ENCODE measurements at places on chromosomes 4 and X. TPM values are rescaled to one million over a fixed set of nuclear protein-coding genes. Genes with fewer than 3 reads are reported as not detected.
A peak's percentile ranks its signal among the peaks of the same experiment; 100 is the strongest.

GRCh38 chr4:182010876-182011275 lies 232.3 kb upstream of the TENM3 start:
- no peaks in the 10 kb centered on the region for H3K4me1 ChIP-seq
- H3K27me3 ChIP-seq = no peaks in the 10 kb centered on the region

DNA sequence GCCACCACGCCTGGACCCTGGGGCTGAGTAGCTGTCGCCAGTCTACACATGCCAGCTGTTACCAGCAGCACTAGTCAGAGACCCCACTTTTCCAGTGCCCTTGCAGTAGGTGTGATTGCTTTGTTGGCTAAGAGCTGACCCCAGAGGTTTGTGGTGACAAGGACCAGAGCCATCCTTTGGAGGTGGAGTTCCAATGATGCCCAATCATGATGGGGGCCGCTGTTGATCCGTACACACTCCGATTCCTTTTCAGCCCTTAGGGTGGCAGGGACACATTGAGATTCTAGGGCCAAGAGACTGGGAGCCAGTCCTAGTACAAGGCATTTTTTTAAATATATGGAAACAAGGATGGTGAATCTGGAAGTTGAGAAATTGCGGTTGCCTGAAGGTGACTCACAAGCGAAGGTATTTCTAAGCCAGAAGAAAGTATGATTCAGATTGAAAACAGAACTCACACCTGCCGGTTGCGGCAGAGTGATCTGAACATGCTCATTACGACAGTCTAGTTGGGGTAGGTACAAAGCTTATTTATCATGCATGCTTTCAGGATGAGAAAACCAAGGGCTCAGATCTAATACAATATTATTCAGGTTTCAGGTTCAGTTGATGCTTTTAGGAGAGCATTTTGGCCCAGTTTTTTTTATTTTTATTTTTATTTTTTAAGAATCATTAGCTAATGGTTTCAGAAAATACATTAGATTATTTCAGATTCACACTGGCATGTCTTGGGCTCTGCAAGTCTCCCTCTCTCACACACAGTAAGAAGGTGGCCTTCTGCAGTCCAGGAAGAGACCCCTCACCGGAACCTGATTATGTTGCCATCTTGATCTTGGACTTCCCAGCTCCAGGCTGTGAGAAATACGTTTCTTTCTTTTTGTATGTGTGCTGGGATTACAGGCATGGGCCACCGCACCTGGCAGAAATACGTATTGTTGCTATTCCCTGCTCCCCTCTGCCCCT lies 43.4 kb downstream of the SHROOM2 start:
- no peaks in the 10 kb centered on the region for H3K27me3 ChIP-seq
- no peak overlapping the region for H3K27ac ChIP-seq
- no peak overlapping the region for H3K4me3 ChIP-seq
- DNase-seq = no peak
- H3K4me1 ChIP-seq = peaks cover 6% of the 10 kb centered on the region

DNA sequence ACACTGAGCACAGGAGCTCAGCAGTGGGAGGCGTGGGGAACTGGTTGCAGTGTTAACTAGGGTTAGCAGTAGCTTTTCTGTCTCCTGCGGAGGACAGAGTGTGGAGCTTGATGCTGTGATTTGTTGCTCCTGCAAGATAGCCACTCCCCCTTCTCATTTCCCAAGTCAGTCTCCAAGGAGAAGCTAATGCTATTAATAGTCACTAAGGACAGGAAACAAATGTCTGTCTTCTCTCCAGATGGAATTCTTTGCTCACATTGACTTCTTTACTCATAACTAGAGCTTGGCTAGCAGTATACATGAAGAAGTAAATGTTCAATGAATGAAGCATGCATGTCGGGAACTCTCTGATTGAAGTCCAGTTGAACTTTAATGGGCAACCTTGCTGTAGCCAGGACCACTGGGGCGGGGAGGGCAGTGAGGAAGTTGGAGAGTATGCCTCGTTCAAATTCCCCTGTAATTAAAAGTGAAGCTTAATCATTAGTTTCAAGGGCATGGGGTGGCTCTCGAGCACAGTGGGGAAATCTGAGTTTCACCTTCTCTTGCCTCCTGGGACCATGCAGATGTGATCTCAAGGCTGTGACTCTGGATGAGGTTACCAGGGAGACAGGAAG lies 156.6 kb upstream of the SCML1 start:
- H3K36me3 ChIP-seq = no peaks in the 10 kb centered on the region
- H3K4me3 ChIP-seq = no peak overlapping the region
- H3K4me1 ChIP-seq = peaks cover 20% of the 10 kb centered on the region

DNA sequence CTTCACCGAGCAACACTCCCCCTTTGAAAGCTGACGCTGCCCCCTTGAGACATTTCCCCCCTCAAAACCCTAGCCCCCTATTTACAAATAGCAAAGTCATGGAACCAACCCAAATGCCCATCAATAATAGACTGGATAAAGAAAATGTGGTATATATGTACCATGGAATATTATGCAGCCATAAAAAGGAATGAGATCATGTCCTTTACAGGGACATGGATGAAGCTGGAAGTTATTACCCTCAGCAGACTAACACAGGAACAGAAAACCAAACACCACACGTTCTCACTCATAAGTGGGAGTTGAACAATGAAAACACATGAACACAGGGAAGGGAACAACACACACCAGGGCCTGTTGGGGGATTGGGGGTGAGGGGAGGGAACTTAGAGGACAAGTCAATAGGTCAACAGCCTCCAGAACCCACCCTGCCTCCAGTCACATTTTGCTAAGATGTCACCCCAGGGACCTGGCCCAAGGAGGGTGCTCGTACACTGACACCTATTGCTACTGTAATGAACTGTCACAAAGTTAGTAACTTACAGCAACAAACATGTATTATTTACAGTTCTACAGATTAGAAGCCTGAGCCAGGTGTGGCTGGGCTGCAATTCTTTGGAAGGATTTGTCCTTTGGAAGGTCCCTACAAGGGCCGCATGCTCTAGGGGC lies 20.6 kb downstream of the SCD5 start:
- H3K4me3 ChIP-seq = no peak overlapping the region
- no peaks in the 10 kb centered on the region for H3K36me3 ChIP-seq
- no peak for DNase-seq
- no peaks in the 10 kb centered on the region for H3K27me3 ChIP-seq
- no peaks in the 10 kb centered on the region for H3K4me1 ChIP-seq

- peaks cover 7% of the 10 kb centered on the region for H3K4me1 ChIP-seq
- no peaks in the 10 kb centered on the region for H3K36me3 ChIP-seq
- DNase-seq = no peak
- H3K4me3 ChIP-seq = no peak overlapping the region
- H3K27ac ChIP-seq = no peak overlapping the region
Measured at GRCh38 chrX:19807414-19807813, 80.0 kb downstream of the SH3KBP1 start.

DNA sequence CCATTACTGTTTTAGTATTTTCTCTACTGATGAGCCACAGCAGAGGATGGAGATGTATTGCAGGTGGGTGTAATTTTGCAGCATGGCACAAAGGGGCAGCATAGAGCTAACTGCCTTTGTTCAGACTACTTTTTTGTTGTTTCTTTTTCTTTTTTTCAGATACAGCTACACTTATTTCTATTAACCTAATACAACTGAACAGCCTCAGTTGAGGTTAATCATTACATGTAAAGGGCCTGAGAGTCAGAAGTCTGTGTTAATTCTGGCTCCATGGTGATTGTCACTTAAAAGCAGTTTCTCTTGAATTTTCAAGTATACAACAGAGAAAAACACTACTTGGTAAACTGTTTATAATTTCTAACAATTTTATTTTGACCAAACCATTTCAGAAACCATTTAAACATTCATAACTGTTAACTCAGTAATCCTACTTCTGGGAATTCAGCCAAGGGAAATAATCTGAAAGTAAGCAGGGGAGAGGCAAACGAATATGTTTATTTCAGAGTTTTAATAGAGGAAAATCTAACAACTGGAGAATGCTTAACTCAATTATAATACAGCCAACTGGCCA lies 13.9 kb upstream of the PPEF2 start:
- H3K27me3 ChIP-seq = no peaks in the 10 kb centered on the region
- no peaks in the 10 kb centered on the region for H3K36me3 ChIP-seq
- peak; percentile 76 for DNase-seq
- H3K27ac ChIP-seq = no peak overlapping the region

- H3K36me3 ChIP-seq = no peaks in the 10 kb centered on the region
- no peak for DNase-seq
- no peaks in the 10 kb centered on the region for H3K4me1 ChIP-seq
- H3K27ac ChIP-seq = no peak overlapping the region
Measured at GRCh38 chrX:12002876-12003275, 135.4 kb upstream of the FRMPD4 start.

DNA sequence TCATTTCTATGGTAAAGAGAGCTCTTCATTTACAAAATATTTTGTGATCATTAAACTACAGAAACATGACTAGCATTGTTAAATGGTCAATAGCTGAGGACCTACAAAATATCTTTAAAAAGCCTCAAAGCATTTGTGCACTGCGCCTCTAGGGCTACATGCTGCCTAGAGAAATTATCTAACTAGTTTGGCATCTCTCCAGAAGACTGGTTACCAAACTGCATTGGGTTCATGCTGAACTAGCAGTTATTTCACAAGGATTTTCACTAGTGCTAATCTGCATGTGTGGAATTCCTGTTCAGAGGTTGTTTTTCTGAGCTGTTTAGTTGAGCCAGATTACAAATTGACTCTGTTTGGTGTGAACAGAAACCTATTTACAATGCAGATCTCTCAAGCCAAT lies 58.5 kb upstream of the PITX2 start:
- no peak overlapping the region for H3K27ac ChIP-seq
- no peaks in the 10 kb centered on the region for H3K36me3 ChIP-seq
- no peak overlapping the region for H3K4me3 ChIP-seq
- H3K4me1 ChIP-seq = no peaks in the 10 kb centered on the region

DNA sequence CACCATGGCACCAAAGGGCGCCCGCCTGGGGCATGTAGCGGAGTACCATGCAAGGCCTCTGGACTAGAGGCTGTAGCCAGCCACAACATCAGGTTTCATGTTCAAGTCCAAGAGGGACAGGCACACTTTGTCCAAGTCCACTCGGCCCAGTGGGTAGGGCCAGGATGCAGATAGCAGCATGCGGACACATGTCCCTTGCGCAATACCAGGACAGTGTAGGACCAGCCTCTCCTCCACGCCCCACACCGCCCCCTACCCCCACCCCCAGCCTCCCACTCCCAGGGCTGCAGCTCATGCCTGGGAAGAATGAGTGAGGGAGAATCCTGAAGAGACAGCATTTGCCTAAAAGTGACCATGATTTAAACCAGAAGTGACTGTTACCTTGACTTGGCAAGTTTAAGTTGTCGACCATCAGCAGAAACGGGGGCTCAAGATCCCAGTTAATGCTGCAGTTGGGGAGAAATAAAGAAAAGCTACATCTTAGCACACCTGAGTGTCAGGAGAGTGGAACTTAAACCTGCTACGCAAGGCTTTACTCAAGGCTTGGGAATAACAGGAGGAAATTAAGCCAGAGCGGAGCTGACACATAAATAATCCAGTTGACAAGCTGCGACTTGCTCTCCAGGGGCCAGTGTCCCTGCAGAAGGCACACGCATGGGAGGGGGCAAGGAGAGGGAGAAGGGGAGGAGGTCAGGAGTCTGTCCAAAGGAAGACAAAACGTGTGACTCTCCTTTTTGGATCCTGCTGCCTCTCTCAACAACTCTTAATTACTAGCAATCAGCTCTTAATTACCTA lies 221.7 kb downstream of the BCOR start:
- H3K36me3 ChIP-seq = no peaks in the 10 kb centered on the region
- H3K4me3 ChIP-seq = no peak overlapping the region
- DNase-seq = no peak
- H3K27ac ChIP-seq = no peak overlapping the region

DNA sequence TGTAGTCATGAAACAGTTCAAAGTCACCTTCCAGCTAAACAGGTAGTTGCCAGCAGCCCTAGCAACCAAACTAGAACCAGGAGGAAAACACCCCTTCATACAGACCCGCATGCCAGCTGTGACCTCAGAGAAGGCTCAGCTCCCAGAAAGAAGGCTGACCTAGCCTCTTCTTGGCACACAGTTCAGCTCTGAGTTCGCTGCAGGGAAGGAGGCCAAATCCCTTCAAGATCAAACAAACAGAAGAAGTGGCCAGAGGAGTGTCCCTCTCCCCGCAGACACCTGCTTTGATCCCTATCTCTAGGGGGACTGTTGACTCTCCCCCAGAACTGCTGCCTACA lies 56.0 kb downstream of the HADH start:
- DNase-seq = peak; percentile 34
- H3K27me3 ChIP-seq = no peaks in the 10 kb centered on the region
- H3K36me3 ChIP-seq = no peaks in the 10 kb centered on the region
- no peak overlapping the region for H3K27ac ChIP-seq

DNA sequence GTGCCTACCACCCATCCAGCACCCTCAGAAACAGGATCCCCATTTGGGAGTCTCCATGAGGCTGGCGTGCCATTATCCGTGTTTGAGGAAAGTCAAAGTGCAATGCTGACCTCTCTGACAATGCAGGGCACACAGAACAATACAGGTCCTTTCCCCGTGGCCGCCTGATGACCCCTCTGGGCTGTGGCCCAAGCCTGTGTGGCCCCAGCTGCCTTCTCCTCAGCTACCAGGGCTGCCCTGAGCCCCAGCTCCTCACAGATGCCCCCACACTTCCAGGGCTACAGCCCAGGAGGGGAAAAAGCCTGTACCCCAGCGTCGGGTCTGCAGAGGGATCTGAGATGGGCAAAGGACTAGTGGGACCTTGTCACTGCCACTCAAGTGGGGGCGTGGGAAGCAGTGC lies 15.5 kb downstream of the ZFYVE28 start:
- H3K36me3 ChIP-seq = no peaks in the 10 kb centered on the region
- peaks cover 4% of the 10 kb centered on the region for H3K27me3 ChIP-seq
- H3K4me1 ChIP-seq = peaks cover 12% of the 10 kb centered on the region
- H3K27ac ChIP-seq = no peak overlapping the region
- no peak for DNase-seq

GRCh38 chr4:188811121-188811520 lies 671.9 kb downstream of the TRIML1 start:
- no peaks in the 10 kb centered on the region for H3K27me3 ChIP-seq
- H3K27ac ChIP-seq = no peak overlapping the region

GRCh38 chr4:115596265-115597001 lies 483.0 kb upstream of the NDST4 start:
- no peaks in the 10 kb centered on the region for H3K4me1 ChIP-seq
- no peak for DNase-seq
- no peak overlapping the region for H3K4me3 ChIP-seq
- no peak overlapping the region for H3K27ac ChIP-seq

DNA sequence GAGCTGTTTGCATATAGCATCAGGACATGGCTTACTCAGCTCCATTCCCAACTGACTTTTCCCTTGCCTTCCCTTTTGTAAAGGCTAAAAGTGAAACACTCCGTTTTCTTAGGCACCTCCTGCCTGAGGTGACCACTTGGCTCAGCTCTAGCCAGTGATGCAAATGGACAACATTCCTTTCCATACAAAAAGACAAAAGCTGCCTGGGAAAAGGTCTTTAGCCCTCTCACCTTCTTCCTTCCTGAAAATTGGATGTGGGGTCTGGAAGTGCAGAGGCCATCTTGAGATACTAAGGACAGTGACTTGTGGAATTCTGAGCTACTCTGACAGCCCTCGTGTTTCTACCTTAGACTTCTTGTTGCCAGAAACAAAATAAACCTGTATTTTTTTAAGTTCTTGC lies 27.7 kb upstream of the SFRP2 start:
- no peak overlapping the region for H3K27ac ChIP-seq
- H3K4me1 ChIP-seq = no peaks in the 10 kb centered on the region

Gene FAM9B
- total RNA-seq = not detected

Gene VSIG4
- total RNA-seq = 13.7 TPM

Gene PIR
- total RNA-seq = 8.3 TPM

Gene CLGN
- total RNA-seq = 2.9 TPM

Gene NXF2B
- total RNA-seq = not detected

Gene PABPC4L
- total RNA-seq = 0.67 TPM

Gene HELQ
- total RNA-seq = 17.6 TPM

Gene TACR3
- 0.06 TPM for total RNA-seq

Gene FAAH2
- total RNA-seq = 16.0 TPM

All from lung (tissue), 17 donors.